Choroid plexus epithelial cell (primary cell): ENCODE measurements at places on chromosomes 2 and 18.
A peak's percentile ranks its signal among the peaks of the same experiment; 100 is the strongest.

- peak; percentile 71 for DNase-seq
Measured at GRCh38 chr2:216348756-216349308, 23.5 kb downstream of the MARCHF4 start.

GRCh38 chr2:52594026-52594425, 1173.6 kb upstream of the CHAC2 start:
- peak; percentile 29 for DNase-seq

DNA sequence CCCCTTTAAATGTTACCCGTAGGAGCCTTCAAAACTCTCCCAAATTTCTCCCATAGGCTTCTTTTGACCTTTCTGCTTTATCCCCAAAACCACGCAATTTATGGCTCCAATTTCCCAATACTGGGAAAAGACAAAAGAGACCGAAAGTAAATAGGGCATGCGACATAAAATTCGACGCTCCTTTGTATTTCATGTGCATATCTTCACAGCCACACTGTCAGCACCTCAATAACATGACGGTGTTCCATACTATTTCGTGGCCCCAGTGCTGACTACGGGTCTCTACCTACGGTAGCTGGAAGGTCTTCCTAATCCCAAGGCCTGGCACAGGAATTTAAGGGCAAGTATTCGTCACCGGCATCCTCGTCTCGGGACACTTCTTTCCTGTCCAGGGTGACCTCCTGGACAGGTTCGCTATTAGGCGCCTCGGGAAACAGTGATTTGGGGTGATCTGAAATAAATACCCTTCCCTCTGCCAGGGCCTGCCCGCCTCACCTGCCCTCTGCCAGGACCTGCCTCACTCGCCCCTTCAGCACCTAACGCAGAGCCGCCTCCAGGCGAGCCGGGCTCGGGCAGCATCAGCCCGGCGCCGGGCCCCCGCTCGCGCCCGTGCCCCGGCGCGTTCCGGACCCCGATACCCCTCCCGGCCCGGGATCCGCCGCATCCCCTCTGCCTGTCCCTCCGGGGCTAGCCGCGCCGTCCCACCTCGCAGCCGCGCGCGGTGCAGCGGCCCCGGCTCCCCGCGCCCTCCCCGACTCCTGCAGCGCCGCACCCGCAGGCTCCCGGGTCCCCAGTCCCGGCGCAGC, 680 bp downstream of the DTNB start:
- peak; percentile 55 for DNase-seq

DNA sequence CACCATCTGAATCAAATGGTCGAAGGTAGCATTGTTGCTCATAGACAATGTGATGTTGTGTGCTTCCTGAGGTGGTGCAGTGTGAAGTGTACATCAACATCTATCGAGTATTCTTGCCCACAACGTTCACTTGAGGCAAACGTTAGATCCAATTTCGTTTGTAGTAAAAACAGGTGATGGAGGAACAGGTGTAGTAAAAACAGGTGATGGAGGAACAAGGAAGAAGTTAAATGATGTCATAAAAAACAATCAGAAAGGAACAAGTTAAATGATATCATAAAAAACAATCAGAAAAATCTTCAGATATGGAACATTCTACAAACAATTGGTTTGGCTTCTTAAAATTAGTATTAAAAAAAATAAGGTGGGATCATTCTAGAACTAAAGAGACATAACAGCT, 11.3 kb downstream of the WDR7 start:
- no peak for DNase-seq

GRCh38 chr18:2482706-2483475, 88.4 kb downstream of the METTL4 start:
- no peak for DNase-seq

- DNase-seq: no peak
Measured at GRCh38 chr2:155157065-155157464, 458.6 kb downstream of the KCNJ3 start.
